Right ventricle myocardium inferior (tissue), 1 donor: ENCODE measurements at places on chromosomes 12 and 14. TPM values are rescaled to one million over a fixed set of nuclear protein-coding genes. Genes with fewer than 3 reads are reported as not detected.

The CISTR gene
- total RNA-seq: 1.7 TPM

The KCNK10 gene
- not detected for total RNA-seq

The SCNN1A gene
- 0.46 TPM for total RNA-seq

- DNase-seq: no peak
Observed at GRCh38 chr14:72518809-72519377, 375.0 kb downstream of the DPF3 start.

DNA sequence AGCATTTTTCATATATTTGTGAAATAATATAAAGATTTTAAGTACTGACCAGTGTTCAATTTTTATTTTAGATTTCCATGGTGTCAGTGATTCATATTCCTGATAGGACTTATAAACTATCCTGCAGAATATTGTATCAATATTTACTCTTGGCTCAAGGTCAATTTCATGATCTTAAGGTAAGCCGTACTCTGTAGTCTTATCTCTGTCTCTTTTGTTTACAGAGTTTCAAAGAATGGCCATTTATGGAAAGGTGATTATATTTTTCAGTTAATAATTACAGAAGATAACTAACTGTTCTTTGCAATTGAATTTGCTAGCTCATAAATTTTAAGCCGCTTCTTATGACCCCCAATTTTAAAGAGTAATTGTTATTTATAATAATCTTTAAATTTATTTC, 27.9 kb downstream of the CGRRF1 start:
- DNase-seq: no peak

GRCh38 chr12:69833696-69834095, 8.7 kb downstream of the MYRFL start:
- DNase-seq: no peak

- DNase-seq: peak; percentile 96
Observed at GRCh38 chr14:89417091-89417464, at the start of gene FOXN3. TSS of gene FOXN3 (minus strand) at chr14:89417233. CDS start at chr14:89412476, 4,757 bp downstream.
